ENCODE measurements at places on chromosomes 4 and X.

GRCh38 chr4:102959496-102959895 lies 60.0 kb downstream of the SLC9B1 start:
- DNase-seq, result no peak

- DNase-seq, result no peak
These were observed 173.9 kb downstream of the GRXCR1 start for GRCh38 chr4:43066415-43066814.

- no peak for DNase-seq
These were observed 283.6 kb downstream of the FRMPD4 start for GRCh38 chrX:12421918-12422317.

DNA sequence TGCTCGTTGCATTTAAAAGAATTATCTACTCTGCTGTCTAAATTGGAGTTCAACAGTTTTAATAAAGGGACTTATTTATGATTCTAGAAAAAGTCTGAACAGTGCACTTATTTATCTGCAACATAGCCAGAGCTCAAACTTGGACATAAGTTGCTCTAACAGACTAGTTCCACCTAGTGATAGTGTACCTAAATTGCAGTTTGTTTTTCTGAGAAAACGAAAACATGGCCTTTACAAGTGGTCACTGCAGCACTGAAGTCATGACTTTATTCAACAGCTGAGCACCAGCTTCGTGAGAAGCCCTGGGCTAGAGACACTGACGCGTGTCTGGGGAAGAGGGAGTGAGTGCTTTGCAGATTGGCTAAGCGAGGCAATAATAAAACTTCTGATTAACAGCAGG lies 77.3 kb upstream of the IGSF1 start:
- DNase-seq, result no peak

GRCh38 chr4:16206848-16207247 lies 19.4 kb downstream of the TAPT1 start:
- no peak for DNase-seq

- no peak for DNase-seq
These were observed 505.6 kb downstream of the GRID2 start for GRCh38 chr4:92809381-92809780.

- DNase-seq, result no peak
These were observed 12.8 kb downstream of the CLDN2 start for GRCh38 chrX:106932960-106933537.

DNA sequence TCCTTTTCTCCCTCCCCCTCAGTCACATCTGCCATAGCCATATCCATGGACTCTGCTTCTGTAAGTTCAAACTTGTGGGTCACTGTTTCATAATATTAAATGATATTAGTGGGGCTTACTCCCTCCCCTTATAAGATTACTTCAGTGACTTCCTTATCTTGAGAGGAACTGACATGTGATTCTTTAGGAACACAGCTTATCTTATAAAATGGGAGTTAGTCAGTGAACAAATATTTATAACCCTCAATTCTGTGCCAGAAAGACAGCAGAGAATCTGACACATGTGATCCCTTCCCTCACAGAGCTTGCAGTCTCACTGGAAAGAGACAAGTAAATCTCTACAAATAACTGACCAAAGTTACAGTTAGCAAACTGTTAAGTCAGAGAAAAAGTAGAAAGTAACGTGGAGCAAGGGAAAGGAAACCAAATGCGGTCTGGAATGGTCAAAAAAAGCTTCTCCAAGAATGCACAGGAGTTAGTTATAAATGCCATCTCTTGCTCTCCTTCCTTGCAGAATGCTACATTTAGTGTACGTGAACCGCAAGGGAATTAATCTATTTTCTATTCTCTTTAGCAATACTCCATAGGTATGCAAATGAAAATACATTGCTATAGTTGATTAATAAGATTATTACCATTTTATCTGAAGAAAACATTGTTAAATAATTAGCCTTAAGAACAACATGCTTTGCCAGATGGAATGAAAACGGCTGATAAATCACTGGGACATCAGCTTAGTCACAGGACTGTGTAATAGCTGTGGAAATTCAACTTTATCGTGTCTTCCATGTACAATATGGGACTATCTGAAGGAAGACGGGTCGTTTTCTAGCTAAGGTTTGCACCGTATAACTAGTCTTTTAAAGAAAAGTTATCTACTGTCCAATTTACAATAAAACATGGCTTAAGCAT lies 29.0 kb downstream of the SGMS2 start:
- DNase-seq, result no peak

GRCh38 chr4:173879509-173879908 lies 349.5 kb upstream of the HAND2 start:
- DNase-seq, result no peak

- no peak for DNase-seq
These were observed 114.5 kb upstream of the RBPJ start for GRCh38 chr4:26206339-26206738.

- DNase-seq, result no peak
These were observed 37.0 kb downstream of the HTT start for GRCh38 chr4:3111461-3111860.

GRCh38 chr4:176309046-176309445 lies 10.7 kb upstream of the SPCS3 start:
- no peak for DNase-seq

GRCh38 chrX:23885803-23886202 lies 21.9 kb downstream of the APOO start:
- DNase-seq, result no peak

DNA sequence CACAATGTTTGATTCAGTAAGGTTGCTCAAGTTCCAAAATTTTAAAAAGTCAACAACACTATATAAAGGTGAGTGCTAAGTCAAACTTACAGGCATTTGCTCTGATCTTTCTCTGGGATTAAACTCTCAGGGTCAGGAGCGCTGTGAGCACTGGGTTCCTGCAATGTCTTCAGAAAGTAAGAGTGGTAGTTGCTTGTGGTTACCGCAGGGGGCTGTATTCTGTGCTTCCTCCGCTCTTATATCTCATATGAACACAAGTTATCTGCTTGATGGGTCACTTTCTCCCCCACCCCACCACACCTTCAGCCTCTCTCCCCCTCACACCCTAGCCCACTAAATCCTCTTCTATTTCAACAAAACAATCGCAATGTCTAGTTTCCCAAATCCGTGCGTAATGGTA lies 116.4 kb upstream of the IGSF1 start:
- no peak for DNase-seq

Measured in naive thymus-derived CD8-positive, alpha-beta T cell (primary cell).